Progenitor cell of endocrine pancreas (in vitro differentiated cells): ENCODE measurements at places on chromosomes 4 and X. TPM values are rescaled to one million over a fixed set of nuclear protein-coding genes. Genes with fewer than 3 reads are reported as not detected.
A peak's percentile ranks its signal among the peaks of the same experiment; 100 is the strongest.

ASMT gene
- total RNA-seq, result 0.36 TPM in 1 of 2 replicates, not detected in the other

ATP1B4 gene
- not detected in 2 replicates for total RNA-seq

CNGA1 gene
- total RNA-seq, result 1.00 and 1.6 TPM in 2 replicates

RAI2 gene
- 7.0 and 7.2 TPM in 2 replicates for total RNA-seq

ASB12 gene
- total RNA-seq, result 0.22 and 0.47 TPM in 2 replicates

ODAPH gene
- not detected in 2 replicates for total RNA-seq

NLGN3 gene
- 5.9 and 7.8 TPM in 2 replicates for total RNA-seq

GRCh38 chrX:29530501-29530900 lies 684.9 kb upstream of the MAGEB2 start:
- no peaks in the 10 kb centered on the region for H3K36me3 ChIP-seq
- peaks cover 3% of the 10 kb centered on the region for H3K4me1 ChIP-seq
- H3K27ac ChIP-seq, result no peak overlapping the region
- DNase-seq, result no peak

DNA sequence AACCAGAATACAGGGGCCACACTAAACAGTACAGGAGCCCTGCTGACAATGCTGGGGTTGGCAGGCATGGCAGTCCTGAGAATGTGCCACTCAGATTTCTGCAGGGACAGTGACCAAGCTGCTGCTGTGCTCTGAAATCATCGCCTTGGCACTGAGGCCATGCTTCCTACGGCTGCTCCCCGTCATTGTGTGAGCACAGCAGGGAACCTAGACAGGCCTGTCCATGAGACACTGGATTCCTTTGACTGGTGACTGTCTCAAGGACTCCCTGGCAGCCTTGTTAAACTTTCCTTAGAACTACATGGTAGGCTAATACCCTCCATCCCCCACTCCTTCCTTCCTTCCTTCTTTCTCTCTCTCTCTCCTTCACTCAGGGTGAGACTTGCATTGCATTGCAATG lies 111.4 kb downstream of the LUZP4 start:
- H3K36me3 ChIP-seq, result no peaks in the 10 kb centered on the region
- DNase-seq, result no peak
- no peak overlapping the region for H3K27ac ChIP-seq
- no peak overlapping the region for H3K4me3 ChIP-seq

- peaks cover 30% of the 10 kb centered on the region for H3K4me1 ChIP-seq
- no peak overlapping the region for H3K4me3 ChIP-seq
- H3K27ac ChIP-seq, result peak overlapping the region; percentile 62
- H3K36me3 ChIP-seq, result peaks cover 18% of the 10 kb centered on the region
- H3K27me3 ChIP-seq, result no peaks in the 10 kb centered on the region
These were observed 135.5 kb downstream of the AFAP1 start for GRCh38 chr4:7803992-7804755.

DNA sequence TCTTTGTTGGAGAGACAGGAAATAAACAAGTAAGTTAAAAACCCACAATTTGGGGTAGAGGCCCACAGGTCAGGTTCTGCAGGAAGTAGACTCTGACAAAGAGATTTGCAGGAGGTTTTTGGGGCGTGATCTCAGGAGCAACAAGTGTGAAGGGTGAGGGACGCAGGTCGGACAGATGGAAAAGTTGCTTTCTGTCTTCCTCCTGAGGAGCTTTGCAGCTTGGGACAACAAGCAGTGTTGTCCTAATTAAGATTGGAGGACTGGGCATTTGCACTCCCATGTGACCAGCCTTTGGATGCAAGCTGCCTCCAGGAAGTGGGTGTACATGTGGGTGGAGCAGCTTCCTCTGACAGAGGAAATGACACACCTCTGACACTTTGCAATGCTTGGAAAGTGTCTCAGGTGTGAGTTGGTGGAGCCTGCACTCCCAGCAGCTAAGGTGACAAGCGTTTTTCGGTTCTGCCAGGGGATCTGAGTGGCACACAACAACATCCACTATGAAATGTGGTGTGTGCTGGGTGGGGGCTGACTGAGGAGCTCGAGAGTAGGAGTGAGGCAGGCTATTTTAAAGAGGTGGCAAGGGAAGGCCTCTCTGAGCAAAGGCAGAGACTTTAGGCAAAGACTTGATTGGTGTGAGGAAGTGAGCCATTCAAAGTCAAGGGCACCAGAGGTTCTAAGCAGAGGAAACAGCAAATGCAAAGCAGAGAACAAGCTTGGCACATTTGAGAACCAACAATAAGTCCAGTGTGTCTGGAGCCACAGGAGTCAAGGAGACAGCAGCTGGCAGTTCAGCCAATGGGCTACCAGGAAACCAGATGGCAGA lies 339.8 kb upstream of the GATB start:
- no peak overlapping the region for H3K4me3 ChIP-seq
- peaks cover 3% of the 10 kb centered on the region for H3K27me3 ChIP-seq
- no peaks in the 10 kb centered on the region for H3K36me3 ChIP-seq
- H3K27ac ChIP-seq, result no peak overlapping the region
- no peak for DNase-seq

DNA sequence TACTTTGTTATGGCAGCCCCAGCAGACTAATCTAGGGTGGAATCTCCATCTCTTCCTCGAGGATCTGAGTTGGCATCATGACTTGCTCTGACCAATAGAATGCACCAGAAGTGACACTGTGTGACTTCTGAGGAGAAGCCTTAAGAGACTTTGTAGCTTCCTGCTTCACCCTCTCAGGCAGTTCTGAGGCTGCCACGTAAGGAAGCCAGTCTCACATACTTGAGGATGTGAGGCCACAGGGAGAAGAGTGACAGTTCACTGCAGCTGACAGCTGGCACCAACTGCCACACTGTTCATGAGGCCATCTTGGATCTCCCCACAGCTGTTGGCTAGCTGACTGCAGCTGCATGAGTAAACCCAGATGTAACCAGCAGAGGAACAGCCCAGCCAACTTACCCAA lies 29.3 kb upstream of the BCOR start:
- no peak overlapping the region for H3K4me3 ChIP-seq
- H3K4me1 ChIP-seq, result no peaks in the 10 kb centered on the region
- H3K27me3 ChIP-seq, result no peaks in the 10 kb centered on the region
- H3K36me3 ChIP-seq, result peaks cover 2% of the 10 kb centered on the region

GRCh38 chr4:39574946-39575345 lies 47.7 kb upstream of the UGDH start:
- peaks cover 11% of the 10 kb centered on the region for H3K36me3 ChIP-seq
- H3K27me3 ChIP-seq, result no peaks in the 10 kb centered on the region
- H3K4me1 ChIP-seq, result peaks cover 16% of the 10 kb centered on the region

DNA sequence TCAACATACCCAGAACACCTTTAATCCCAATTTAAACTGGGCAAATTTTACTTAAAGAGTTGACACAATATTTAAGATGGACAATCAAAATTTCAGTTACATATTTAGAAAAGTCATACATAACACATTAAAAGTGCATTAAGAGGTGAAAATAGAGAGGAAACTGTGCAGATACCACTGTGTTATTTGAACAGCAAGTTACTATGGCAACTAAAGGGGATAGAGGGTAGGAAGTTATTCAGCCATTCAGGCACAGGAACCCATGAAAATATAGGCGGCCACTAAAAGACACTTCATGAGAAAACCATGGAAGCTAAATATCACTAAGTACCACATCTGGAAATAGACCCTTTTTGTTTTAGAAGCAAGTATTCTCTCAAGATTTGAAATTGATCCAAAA lies 75.1 kb downstream of the PDGFC start:
- peaks cover 4% of the 10 kb centered on the region for H3K36me3 ChIP-seq
- no peaks in the 10 kb centered on the region for H3K27me3 ChIP-seq
- peaks cover 10% of the 10 kb centered on the region for H3K4me1 ChIP-seq
- H3K27ac ChIP-seq, result peak overlapping the region; percentile 59

DNA sequence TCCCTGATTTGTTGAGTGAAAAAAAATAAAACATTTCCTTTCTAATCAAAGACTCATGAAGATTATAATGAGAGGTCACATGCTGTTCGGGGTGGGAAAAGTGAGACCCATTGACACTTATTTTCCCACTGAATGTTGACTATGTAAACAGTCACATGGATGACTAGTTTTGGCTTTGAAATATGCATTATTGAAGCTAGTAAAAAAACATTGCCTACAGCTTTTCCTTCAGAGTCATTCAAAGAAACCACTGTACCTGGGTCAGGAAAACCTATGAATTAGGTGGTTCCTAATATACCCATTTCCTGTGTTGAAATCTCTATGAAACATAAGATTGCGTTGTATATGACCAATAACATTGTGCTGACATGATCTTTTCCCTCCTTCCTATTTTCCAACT lies 251.2 kb downstream of the CFAP299 start:
- H3K27ac ChIP-seq, result no peak overlapping the region
- no peaks in the 10 kb centered on the region for H3K27me3 ChIP-seq
- H3K4me1 ChIP-seq, result no peaks in the 10 kb centered on the region
- no peak for DNase-seq

GRCh38 chr4:97239667-97239997 lies 903.6 kb downstream of the STPG2 start:
- no peaks in the 10 kb centered on the region for H3K27me3 ChIP-seq
- H3K4me1 ChIP-seq, result peaks cover 2% of the 10 kb centered on the region
- no peak overlapping the region for H3K4me3 ChIP-seq
- H3K36me3 ChIP-seq, result no peaks in the 10 kb centered on the region
- DNase-seq, result no peak
- H3K27ac ChIP-seq, result peak overlapping the region; percentile 48
